ENCODE measurements at places on chromosomes 2 and 18.
A peak's percentile ranks its signal among the peaks of the same experiment; 100 is the strongest.

- no peak for DNase-seq
Observed at GRCh38 chr2:163802284-163802683, 66.5 kb upstream of the FIGN start.

DNA sequence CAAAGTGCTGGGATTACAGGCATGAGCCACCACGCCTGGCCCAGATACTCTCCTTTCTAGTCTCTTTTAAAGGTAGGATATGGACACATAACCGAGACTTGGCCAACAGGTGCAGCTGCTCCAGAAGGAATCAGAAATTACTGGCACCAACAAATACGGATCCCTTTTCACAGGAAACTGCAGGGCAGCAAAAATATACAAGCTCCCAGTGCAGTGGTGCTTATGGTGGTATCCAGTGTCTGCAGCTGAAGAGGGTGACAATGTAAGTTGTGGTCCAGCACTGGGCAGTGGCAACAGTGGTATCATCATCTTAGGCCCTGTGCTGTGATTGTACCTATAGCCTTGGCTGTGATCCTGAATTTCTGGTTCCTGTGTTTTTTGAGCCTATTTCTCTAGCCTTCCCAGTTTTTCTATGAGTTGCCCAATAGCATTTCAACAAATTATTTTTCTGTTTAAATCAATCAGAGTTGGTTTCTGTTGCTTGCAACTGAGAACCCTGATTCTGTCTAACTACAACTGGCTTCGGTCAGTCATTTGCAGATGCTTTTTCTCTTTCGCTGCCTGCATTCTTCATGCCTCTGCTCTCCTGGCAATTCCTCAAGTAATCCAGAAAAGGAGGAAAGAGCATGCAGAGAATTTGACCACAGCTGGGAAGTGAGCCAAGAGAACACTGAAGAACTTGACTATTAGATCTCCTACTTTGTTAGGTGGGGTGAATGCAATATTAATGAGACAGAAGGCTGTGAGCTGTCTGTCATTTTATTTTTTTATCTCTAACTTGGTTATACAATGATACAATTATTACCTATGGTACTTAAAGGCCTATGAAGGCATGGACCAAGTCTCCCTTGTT lies 30.8 kb upstream of the EML4 start:
- peak; percentile 88 for DNase-seq

DNA sequence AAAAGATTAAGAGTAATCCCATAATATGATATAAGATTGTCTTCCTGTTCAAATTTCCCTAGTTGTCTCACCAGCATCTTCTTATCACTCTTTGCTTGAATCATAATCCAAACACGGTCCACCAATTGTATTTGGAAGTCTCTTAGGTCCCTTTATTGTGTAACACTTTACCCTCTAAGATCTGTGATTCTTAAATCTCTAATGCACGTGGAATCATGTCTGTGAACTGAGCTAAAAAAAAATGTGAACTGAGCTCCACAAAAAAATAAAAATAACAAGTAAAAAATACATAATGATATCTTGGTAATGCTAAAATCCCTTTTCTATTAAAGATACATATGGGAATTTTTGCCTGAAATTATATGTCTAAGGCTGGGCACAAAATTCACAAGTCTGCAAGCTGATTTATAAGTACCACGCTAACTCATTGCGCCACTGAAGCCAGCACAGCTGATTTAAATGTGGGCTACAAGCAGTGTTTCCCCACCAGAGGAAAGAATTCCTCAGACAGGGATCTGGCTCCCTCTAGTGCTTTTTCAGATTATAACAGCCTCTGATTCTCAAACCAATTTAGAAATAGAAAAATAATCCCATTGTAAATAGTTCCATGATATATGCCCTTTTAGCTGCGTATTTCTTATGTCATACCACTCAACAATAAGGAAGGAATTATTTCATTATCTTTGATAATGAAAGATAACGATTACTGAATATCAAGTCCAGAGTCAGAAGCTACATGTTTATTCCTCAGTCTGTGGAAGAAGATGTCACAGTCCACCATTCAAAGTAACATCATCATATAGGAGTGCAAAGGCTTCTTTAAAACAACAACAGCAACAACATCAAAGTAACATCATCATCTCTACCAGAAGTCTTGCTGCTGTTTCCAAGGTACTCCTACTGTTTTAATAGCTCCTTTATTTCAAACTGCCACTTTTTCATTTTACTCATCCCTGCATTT lies 22.9 kb downstream of the RBM43 start:
- DNase-seq = peak; percentile 85

DNA sequence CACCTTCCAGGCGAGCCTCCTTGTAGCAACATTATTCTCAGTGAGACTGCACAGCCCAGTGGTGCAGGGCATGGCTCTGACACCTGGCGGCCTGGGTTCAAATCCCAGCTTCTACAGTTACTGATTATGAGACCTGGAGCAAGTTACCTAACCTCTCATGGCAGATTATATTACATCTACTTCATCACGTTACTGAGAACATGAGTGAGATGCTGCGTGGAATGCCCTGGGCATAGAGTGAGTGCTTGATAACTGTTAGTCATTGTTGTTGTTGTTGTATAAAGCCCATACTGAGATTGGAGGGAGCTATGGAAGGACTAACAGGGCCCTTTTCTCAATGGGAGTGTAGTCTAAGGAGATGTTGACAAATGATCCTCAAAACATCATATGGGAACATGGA lies 18.7 kb downstream of the PLCD4 start:
- DNase-seq = no peak

GRCh38 chr2:43074592-43075053 lies 151.8 kb downstream of the ZFP36L2 start:
- no peak for DNase-seq

DNA sequence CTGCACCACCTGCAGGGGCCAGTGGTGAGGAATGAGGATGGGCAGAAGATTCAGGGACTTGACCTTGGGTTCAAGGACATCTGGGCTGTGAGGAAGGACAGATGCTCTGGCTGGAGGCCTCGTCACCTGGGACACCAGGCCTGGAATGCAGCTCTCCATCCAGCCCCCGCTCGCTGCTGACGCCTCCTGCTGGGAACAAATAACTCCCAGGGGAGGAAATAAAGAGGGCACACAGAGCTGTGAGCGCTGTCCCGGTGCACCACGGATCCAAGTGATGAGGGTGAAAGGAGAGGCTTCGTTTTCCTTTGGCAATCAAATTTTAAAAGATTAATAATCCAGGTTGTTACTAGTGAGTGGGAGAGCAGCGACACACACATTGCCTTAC lies 368.0 kb upstream of the MYT1L start:
- no peak for DNase-seq

GRCh38 chr2:38636069-38636468 lies 29.8 kb upstream of the GALM start:
- no peak for DNase-seq

- DNase-seq = peak; percentile 45
Observed at GRCh38 chr2:206799083-206799482, 33.7 kb downstream of the FASTKD2 start.

DNA sequence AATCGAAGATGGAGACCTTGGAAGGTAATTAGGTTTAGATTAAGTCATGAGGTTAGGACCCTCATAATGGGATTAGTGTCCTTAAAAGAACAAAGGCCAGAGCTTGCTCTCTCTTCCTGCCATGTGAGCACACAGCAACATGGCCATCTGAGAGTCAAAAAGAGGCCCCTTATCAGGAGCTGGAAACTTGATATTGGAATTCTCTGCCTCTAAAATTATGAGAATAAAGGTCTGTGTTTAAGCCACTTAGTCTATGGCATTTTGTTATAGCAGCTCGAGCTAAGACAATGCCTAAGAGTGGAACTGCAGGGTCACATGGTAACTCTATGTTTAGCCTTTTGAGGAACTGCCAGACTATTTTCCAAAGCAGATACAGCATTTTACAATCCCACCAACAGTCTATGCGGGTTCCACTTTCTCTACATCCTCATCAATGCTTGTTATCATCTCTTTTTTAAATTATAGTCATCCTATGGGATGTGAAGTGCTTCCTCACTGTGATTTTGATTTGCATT lies 42.4 kb downstream of the THADA start:
- DNase-seq = no peak

DNA sequence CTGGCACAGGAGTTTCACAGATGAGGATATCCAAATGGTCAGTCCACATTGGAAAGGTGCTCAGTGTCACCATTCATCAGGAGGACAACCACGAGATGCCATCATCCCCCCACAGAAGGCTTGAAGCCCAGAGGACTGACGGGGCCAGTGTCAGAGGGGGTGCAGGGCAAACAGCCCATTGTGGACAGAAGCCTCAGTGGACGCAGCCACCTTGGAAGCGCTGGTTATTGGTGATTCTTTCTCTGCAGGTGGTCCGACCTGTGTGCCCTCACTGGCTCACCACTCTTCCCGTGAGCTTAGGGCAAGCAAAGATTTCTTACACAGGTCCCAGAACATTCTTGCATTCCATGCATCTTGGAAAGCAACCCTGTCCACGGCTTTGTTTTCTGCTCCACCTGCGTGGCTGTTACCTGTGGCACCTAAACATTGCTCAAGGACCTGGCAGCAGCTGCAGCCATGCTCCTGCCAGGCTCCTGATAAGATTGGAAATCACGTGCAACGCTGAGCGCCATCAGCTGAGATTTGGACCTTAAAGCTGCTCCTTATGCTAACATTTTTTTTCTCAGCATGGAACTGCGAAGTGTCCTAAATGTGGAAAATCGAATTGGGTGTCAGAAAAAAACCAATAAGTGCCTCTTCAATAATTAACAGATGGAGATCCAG lies 110.9 kb upstream of the CTDP1 start:
- DNase-seq = no peak

DNA sequence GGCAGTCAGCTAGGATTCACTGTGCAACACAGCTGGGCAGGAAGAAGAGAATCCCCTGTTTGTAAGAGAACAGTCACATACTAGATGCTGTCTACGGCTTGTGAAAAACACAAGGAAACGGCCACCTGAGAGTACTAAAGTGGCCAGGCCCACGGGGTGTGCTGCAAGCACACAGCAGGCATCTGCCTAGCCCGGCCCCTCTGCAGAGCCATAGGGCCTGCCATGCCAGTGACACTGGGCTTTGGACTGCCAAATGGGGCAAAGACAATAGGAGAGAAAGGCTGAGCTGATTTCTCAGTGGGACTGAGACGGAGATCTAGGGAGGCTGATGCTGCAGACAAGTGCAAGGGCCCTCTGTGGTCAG lies 10.3 kb downstream of the TUBB6 start:
- no peak for DNase-seq

- no peak for DNase-seq
Observed at GRCh38 chr2:222261504-222261903, 37.3 kb downstream of the PAX3 start.

- DNase-seq = no peak
Observed at GRCh38 chr2:182436252-182436651, 9.4 kb upstream of the PDE1A start.

DNA sequence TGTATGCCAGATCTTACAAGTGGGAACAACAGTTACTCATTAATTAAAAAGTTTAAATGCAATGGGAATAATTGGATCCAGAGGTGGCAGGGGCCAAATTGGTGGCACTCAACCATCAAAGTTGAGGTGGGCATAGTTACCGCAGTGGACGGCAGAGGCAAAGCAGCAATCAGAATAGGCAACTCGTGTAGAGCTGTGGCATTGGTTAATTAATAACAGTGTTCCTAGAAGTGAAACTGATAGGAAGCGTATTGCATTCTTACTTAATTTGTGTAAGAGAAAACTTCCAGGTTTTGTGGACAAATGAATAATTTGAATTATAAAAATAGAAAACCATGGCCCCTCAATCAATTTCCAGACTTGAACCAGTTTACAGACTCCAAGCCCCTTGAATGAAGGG lies 1068.2 kb upstream of the ACVR2A start:
- no peak for DNase-seq

DNA sequence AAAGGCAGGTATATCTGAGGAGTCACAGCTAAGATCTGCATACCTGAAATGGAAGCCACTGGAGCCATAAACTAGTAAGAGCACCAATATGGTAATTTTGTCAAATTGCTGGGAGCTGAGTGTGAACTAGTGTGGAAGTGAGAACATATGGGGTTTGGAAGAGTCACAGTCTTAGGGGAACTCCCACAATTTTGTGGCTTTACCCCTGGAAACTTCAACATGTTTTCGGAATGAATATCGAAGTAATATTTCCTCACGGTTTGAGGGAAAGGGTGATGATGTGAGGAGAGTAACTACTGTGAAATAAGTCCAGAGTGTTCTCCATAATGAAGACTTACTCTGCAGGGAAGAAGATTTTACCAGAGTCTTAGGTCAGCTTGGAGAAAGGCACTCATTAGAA lies 565.9 kb downstream of the RIT2 start:
- no peak for DNase-seq

- peak; percentile 10 for DNase-seq
Observed at GRCh38 chr2:209463226-209463625, 39.4 kb downstream of the MAP2 start.

DNA sequence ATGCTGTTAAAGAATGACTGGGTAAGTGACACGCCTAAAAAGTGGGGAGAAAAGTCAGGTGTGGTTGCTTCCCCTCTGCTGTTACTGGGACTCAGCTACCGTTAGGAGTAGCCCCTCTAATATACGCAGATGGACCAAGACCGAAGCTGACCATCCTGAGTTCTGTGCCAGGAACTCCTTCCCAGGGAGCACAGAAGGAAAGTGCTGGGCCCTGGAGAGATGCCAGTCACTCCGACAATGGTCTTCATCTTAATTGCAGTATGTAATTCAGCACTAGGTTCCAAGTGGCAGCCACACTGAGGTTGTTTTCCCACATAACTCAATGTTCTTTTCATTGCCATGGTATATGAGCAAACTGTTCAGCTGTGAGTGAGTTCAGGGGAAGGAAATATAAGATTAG lies 19.6 kb upstream of the TMEM200C start:
- no peak for DNase-seq

DNA sequence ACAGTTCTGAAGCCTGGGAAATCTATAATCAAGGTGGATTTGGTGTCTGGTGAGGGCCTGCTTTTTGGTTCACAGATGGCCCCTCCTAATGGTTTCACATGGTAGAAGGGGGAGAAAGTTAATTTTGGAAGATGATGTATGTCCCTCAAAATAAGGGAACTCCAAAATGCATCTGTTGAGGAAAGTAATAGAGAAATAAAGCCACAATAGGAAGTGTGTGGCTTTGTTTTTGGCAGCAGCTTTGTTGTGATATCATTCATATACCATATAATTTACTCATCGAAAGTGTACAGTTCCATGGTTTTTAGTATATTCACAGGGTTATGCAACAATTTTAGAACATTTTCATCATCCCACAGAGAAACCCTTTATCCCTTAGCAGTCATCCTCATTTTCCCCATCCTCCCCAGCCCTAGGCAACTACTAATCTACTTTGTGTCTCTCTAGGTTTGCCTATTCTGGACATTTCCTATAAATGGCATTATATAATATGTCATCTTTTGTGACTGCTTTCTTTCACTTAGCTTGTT lies 274.0 kb upstream of the FAM98A start:
- DNase-seq = no peak

- DNase-seq = peak; percentile 17
Observed at GRCh38 chr2:201880993-201881611, 74.8 kb downstream of the CDK15 start.

- no peak for DNase-seq
Observed at GRCh38 chr2:102523651-102524050, 50.6 kb downstream of the SLC9A4 start.

- DNase-seq = peak; percentile 35
Observed at GRCh38 chr2:145356056-145356455, 836.1 kb upstream of the ZEB2 start.

- peak; percentile 39 for DNase-seq
Observed at GRCh38 chr2:225429717-225430116, 30.2 kb downstream of the NYAP2 start.

- peak; percentile 13 for DNase-seq
Observed at GRCh38 chr18:12409469-12409868, 1.7 kb downstream of the PRELID3A start.

Data from HCEC 1CT (cell line).